Dorsolateral prefrontal cortex (tissue), 122 donors: ENCODE measurements at places on chromosomes 3 and 15. TPM values are rescaled to one million over a fixed set of nuclear protein-coding genes. Genes with fewer than 3 reads are reported as not detected.

Gene CELSR3
- 36.8 TPM for total RNA-seq

GRCh38 chr15:38631119-38632075, 66.8 kb upstream of the RASGRP1 start:
- no peak for DNase-seq

Gene SLCO3A1
- 73.1 TPM for total RNA-seq

DNA sequence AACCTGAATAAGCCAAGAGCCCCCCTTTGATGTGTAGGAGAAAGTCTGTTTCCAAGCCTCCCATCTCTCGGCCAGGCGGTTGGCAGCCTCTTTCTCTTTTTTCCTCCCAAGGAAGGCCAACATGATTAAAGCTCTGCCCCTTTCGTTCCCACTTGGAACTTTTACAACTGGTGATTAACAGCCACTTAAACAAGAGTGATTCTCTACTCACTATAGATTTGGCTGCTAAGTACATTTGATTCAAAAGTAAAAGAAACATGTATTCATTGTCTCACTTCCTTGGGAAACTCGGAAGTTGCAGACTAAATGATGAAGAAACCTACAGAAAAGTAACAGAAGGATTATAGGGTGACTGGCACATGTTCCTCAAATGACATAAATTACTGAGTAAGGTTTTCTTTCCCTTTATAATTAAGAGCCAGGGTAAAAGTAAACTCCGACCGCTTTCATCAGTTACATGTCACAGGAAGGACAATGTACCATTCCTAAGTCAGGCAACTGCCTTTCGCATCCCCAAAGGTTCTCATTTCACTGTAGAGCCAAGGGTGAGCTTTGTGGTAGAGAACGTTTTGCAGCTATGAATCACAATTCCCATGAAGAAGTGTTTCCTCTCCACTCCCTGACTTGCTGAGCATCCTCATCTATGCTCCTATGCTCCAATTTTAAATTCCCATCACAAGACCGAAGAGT, 72.7 kb downstream of the MB21D2 start:
- no peak for DNase-seq

GRCh38 chr15:40584191-40584590, 9.9 kb upstream of the KNL1 start:
- DNase-seq, result no peak

DNA sequence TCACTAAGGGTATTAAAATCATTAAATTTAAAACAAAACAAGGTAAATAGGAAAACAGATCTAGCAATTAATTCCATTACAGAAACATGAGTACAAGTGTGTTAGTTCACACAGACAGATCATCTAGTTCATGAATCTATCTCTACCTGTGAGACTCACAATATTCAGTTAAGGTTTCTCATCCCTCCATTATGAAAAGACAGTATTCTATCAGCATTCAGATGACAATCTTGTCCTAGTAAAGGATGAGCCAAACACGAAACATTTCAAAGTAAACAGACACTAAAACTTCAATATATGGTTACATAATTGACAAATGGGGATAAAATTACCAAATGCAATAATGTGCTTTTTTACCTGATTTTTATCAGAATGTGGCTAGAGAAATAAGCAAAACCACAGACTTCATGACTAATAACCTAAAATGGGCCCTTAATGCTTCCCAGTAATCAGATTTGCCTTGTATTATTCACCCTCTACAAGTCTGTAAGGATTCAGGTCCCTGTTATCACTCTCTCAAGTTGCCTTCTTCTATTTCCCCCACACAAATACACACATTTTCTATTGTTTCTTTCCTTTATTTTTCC, 126.8 kb downstream of the DLG1 start:
- no peak for DNase-seq

Gene C3orf80
- 12.8 TPM for total RNA-seq

DNA sequence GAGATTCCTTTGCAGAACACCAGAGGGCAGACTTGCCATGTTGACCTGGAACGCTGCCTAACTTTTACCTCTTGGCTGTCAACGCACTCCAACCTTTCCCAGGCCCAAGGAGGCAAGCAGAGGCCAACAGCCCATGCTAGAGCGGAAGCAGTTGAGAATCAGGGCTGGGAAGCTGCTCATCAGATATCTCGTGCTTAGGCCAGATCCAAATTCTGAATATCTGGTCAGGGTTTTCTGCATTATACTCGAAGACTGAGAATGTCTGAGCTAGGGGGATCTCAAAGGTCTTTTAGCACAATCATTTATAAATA, 2.5 kb downstream of the XIRP1 start:
- peak; percentile 76 for DNase-seq

GRCh38 chr3:43966126-43966525, 275.4 kb downstream of the ABHD5 start:
- DNase-seq, result no peak

Gene GPR149
- total RNA-seq, result 0.65 TPM

Gene SLC15A2
- total RNA-seq, result 37.6 TPM

Gene SCN5A
- total RNA-seq, result 2.2 TPM

DNA sequence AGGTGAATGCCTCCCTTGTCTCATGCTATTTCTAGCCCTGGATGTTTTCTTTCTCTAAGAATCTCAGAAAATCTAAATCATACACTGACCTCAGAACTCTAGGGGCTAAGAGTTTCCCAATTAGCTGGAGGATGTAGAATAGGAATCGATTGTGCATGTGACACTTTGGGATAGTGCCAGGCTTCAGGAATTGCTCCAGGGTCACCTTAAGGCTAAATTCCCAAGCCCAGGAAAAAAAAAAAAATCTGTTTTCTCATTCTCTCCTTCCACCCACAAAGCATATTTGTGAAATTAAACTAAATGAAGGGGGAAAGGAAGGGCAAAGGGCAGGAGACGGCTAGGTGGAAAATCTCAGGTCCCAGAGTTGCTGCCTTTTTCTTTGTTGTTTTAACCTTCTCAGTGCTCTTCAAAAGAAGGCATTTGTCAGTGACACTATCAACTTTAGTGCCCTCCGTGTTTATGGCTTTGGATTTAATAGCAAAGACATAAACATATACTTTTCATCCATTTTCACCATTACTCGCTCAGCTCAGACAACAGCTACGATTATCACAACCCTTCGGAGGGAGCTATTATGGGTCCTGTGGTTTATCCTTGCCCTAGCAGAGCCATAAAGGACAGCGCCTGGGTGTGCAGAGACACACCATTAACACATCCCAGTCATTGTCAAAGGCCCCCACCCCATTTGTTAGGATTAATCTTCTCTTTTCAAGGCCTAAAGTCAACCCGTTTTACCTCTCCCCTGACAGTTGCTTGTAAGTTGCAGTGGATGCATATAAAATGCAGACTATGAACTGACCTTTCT, 271.7 kb downstream of the PDZRN3 start:
- no peak for DNase-seq

Gene SHC4
- total RNA-seq, result 16.1 TPM

GRCh38 chr3:73225991-73226390, 164.5 kb downstream of the EBLN2 start:
- no peak for DNase-seq

DNA sequence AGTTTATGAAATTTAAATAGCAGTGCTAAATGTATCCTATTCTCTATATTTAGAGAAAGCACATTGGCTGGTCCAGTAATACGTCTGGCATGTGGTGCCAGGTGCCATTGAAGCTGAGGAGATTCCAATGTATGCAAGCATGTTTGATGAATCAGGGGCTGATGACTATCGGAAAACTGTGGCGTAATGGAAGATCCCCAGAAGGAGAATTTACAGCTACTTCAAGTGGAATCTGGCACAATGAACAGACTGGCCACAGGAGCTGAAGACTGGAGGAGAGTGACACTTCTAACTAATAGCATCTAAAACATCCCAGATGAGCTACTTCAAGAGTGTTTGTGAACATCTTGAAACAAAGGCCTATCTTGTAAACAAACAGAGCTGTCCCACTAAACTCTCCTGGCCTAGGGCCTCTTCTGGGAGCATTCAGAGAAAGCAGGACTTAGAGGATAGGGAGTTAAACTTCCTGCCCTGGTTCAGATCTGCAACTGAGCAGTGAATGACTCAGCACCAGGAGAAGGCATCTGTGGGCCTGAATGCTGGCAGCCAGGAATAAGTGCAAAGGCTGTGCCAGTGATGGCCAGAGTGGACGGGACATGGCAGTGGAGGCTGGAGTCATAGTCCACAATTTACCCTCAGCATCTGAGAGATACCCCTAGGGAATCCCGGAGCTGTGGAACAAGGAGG, 15.2 kb upstream of the ACTC1 start:
- no peak for DNase-seq
